ENCODE measurements at places on chromosomes 6 and 20. TPM values are rescaled to one million over a fixed set of nuclear protein-coding genes. Genes with fewer than 3 reads are reported as not detected.
A peak's percentile ranks its signal among the peaks of the same experiment; 100 is the strongest.

Gene SIRPA
- total RNA-seq: 5.4 TPM

GRCh38 chr6:99563056-99563723 lies 5.3 kb downstream of the CCNC start:
- ATAC-seq: no peak

Gene SIRPG
- not detected for total RNA-seq

Gene HTR1E
- not detected for total RNA-seq

DNA sequence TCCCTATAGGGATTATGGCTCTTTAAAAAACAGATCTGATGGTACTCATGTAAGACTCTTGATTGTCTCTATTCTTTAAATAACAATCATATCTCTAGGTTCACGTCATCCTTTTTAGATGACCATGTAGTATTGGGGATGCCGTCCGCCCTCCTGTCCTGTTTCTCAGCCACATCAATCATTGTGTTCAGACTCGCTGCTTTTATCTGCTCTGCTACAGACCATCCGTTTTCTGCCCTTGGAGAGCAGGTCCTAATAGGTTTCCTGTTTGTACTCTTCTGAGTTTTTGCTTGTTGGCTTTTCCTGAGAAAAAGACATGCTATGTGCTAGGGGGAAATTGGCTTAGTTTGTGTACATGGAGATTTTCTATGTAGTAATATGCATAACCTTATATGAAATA lies 76.8 kb downstream of the SASH1 start:
- no peak for ATAC-seq

GRCh38 chr6:111222341-111222740 lies 135.0 kb downstream of the SLC16A10 start:
- ATAC-seq: no peak

- no peak for ATAC-seq
Measured at GRCh38 chr6:50236164-50236563, 186.4 kb upstream of the DEFB112 start.

DNA sequence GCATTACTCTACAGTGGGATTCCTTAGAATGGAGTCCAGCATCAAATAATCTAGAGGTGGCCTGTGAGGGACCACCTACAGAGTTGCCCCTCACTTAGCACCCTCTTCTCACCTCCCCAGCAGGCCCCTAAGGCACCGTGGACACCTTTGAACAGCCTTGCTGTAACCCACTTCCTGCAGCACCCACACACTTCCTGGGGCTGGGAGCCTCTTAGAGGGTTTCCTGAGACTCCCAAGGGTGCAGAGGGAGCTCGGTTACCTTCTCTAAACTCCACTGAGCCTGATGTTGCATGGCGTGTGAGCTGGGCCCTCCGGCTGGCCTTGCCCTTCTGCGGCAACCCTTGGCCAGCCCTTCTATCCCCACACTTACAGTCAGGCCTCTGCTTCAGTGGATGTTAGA lies 7.3 kb upstream of the SIRPG start:
- no peak for ATAC-seq

- ATAC-seq: no peak
Measured at GRCh38 chr6:168632694-168633093, 191.7 kb downstream of the SMOC2 start.

- peak; percentile 62 for ATAC-seq
Measured at GRCh38 chr6:37514321-37514771, 14.7 kb upstream of the CCDC167 start.

Gene UST
- total RNA-seq: 22.9 TPM

- no peak for ATAC-seq
Measured at GRCh38 chr20:57215826-57216471, 50.5 kb downstream of the BMP7 start.

- ATAC-seq: no peak
Measured at GRCh38 chr6:116246089-116246488, 7.8 kb downstream of the TSPYL4 start.

DNA sequence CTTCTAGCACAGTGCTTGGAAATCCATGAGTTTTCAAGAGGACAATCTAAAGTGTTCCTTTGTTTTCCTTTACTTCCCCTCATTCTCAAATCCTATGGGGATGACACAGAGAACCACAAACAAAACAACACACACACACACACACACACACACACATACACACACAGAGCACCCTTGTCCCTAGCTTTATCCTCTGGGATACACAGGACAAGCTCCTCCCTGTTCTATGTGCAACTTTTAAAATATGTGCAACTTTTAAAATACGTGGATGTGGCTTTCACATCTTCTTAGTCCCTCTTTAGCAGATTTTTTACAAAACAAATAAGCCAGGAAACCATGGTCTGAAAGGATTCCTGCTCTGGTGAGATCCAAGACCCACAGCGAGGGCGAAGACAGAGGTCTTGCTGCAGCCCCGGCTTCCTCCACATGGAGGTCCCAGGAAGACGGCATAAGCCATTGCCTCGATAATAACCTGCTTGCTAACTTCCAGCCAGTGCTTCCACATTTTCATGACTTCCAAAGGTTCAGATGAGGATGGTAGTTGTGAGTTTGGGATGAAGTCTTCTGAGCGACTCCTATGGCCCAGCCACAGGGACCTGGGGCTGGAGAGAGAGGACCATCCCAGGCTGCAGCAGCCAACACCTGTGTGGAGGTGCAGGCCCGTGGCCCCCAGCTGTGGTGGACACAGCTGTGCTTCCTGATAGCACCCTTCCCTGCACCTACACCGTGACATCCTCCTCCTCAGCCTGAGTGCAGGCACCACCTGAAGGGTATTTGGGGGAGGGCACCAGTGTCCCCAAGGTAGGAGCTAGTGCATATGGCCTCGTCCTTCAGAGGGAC lies 62.8 kb upstream of the CD93 start:
- ATAC-seq: no peak

DNA sequence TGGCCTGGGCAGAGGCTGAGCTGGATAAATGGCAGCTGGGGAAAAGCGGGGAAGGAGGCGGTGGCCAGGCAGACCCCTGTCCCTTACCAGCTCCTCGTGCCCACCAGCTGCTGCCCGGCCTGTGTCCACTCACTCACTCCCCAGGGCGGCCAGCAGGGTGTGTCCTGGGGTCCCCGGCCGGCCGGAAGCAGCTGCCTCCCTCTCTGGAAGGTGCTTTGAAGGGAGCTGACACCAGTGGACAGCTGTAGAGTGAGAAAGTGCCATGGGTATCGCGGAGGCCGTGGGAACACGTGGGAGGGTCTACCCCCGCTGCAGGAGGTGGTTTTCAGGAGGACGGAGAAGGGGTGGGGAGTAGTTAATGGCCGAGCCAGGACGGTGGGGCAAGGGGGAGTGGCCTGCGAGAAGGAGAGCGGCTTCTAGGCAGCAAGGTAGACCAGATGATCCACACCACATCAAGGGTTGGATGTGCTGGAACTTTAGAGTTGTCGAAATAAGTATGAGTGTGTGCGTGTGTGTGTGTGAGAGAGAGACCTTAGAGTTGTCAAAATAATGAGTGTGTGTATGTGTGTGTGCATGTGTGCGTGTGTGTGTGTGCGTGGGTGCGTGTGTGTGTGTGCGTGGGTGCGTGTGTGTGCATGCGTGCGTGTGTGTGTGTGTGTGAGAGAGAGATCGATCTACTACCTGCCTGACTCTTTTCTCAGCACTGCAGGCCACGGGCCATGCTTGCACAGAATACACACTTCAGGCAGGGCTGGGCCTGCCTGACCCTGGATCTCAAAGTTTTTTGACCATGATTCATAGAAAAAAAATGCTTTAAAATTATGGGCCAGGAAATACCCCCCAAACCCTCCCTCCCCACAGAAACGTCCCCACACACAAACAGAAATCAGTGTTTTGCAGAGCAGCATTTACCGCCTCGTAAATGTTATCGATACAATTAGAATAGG lies 43.9 kb downstream of the CDH4 start:
- ATAC-seq: no peak

DNA sequence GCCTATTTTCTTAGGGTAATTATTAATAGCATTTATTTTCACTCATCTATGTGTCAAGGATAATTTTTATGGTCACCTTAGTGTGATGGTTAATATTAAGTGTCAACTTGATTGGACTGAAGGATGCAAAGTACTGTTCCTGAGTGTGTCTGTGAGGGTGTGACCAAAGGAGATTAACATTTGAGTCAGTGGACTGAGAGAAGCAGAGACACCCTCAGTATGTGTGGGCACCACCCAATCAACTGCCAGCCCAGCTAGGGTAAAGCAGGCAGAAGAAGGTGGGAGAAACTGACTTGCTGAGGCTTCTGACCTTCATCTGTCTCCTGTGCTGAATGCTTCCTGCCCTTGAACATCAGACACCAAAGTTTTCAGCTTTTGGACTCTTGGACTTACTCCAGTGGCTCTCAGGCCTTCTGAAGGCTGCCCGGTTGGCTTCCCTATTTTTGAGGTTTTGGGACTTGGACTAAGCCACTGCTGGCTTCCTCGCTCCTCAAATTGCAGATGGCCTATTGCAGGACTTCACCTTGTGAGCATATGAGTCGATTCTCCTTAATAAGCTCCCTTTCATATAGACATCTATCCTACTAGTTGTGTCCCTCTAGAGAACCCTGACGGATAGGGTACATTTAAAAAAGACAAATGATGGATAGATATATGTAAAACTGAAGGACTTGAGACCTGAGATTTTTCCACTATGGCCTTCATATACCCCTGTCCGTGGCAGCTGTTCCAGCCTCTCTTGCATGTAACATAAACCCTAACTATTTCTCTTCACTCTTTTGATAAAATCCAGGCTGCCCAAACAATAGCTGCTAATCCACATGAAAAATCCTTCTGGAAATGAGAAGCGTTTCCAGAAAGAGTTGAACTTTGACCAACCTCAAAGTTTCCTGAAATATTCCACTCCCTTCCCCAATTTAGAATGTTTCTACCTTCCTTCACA lies 62.1 kb upstream of the RGS17 start:
- ATAC-seq: no peak

DNA sequence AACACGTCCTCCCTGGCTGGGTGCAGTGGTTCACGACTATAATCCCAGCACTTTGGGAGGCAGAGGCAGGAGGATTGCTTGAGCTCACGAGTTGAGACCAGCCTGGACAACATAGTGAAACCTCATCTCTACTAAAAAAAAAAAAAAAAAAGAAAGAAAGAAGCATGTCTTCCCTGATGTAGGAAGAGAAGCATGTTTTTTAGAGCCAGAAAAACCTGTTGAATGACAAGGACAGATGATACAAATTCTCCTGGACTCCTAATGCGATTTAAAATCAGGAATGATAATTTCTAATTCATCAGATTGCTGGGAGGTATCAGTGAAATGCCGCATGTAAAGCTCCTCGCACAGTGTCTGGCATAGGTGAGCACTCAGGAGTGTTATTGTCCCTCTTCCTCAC lies 23.7 kb upstream of the SEC63 start:
- ATAC-seq: no peak

Gene PACSIN1
- total RNA-seq: 0.61 TPM

Gene INSM1
- not detected for total RNA-seq

Gene COL12A1
- 0.16 TPM for total RNA-seq

- no peak for ATAC-seq
Measured at GRCh38 chr6:11692451-11693376, 85.9 kb downstream of the ADTRP start.

Gene SPTLC3
- total RNA-seq: 1.4 TPM

- no peak for ATAC-seq
Measured at GRCh38 chr6:14095437-14095836, 22.1 kb upstream of the CD83 start.

GRCh38 chr6:144785056-144785455 lies 499.9 kb downstream of the UTRN start:
- no peak for ATAC-seq

DNA sequence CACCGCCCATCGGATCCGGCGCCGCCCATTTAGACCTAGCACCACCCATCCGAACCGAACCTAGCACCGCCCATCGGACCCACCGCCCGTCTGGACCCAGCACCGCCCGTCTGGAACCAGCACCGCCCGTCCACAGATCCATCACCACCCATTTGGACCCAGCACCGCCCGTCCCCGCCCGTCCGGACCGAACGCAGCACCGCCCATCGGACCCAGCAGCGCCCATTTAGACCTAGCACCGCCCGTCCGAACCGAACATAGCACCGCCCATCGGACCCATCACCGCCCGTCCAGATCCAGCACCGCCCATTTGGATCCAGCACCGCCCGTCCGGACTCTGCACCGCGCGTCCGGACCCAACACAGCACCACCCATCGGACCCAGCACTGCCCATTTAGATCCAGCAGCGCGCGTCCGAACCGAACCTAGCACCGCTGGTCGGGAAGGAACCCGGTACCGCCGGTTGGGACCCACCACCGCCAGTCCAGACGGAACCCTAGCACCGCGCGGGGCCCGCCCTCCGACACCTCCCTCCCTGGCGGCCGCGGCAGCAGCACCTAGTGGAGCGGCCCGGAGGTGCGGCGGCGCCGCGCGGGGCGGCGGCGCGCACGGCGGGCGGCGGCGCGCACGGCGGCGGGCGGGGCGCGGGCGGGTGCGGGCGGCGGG lies 348 bp upstream of the AFDN start:
- peak; percentile 68 for ATAC-seq

DNA sequence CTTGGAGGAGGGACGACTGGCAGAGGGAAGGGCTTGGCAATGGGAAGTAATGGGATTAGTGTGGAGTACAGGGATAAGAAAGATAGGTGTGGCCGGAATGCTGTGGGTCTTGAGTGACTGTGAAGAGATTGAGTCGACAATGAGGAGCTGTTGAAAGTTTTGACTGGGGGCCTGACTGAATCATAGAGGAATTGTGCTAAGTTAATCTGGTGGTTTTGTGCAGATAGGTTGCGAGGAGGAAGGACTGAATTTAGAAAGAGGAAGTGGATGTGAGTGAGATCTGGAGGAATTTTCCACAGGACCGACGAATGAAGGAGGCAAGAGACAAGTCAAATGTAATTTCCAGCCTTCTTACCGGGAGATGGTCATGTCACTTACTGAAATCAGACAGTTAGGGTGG lies 143.9 kb upstream of the RALGAPA2 start:
- ATAC-seq: no peak

Gene TAAR6
- 0.47 TPM for total RNA-seq

DNA sequence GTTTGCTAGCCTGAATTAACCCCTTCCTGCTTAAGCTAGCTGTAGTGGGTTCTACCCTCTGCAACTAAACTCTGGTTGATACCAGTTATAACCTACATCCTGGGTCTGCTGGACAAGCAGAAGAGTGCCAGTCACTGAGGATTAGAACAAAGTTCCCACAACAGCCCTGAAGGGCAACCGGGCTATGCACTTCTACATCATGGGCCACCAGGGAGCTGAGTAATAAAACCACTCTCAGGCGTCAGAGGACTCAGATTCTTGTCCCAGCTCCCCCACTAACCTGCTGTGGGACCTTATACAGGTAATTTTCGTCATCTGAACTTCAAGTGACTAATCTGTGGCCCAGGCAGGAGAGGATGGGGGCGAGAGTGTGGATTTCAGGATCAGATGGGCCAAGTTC lies 56.8 kb downstream of the EYA2 start:
- no peak for ATAC-seq

Gene NMBR
- total RNA-seq: not detected

DNA sequence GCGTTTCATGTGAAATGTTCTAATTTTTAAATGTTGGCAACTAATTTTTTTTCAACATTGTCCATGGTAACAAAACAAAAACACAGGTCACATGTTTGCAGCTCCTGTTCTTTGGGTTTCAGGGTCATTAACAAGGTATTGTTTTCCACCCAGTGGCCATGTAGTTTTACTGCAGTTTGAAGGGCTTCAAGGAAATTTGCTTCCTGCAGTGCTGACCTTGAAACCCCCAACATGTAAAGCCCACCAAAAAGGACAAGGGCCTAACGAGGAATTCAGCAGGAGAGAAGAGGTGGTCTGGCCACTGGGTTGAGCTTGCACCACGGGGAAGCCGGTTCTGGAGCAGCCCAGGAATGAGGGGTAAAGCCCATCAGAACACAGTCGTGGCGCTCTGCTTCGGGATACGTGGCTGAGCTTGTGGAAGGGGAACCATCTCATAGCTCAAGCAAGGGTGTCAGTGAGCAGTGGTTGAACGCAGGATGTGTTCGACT lies 13.9 kb upstream of the KLHL31 start:
- no peak for ATAC-seq

All from motor neuron (in vitro differentiated cells).